ENCODE measurements at places on chromosomes 1 and 21.
A peak's percentile ranks its signal among the peaks of the same experiment; 100 is the strongest.

- no peak for DNase-seq
Observed at GRCh38 chr1:204621396-204621795, 64.1 kb downstream of the LRRN2 start.

DNA sequence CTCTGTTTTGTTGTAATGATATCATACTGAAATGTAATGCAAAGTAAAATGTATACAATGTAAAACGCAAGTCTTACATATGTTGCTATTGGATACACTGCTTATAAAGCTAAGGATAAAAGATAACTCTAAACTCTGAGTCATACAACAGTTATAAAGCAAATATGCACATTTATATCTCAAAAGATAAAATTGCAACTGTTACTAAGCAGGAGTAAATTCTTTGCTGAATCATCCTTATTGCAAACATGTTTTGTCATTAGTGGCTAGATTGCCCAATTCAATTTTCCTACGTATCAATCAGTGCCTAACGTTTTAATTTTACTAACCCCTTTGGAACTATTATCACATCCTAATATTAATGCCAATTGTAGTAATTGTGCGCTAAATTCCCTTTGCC lies 762.9 kb downstream of the LTN1 start:
- peak; percentile 91 for DNase-seq

DNA sequence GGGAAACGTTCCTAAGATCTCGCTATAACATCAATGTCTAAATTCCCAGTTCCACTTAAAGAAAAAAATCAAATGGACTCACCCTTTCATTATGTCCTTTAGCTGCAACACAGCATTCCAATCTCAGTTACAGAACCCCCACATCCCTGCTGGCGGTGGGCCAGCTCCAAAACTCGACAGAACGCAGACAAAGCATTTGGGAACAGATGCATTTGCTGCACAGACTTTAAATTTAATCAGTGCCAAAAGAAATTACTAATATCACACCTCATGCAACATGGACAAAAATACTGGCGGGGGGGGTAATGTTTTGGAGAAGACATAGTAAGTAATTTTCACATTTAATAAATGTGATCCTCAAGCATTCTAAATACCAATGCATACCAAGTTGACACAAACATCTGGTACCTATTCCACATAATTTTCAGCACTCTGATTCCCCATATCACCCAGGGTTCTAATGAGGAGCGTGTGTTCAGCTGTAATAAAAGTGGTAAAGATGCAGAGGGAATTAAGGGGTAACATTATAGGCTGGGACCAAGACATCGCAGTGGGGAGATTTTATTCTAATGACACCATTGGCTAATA lies 79.7 kb downstream of the TGFBR3 start:
- no peak for DNase-seq

DNA sequence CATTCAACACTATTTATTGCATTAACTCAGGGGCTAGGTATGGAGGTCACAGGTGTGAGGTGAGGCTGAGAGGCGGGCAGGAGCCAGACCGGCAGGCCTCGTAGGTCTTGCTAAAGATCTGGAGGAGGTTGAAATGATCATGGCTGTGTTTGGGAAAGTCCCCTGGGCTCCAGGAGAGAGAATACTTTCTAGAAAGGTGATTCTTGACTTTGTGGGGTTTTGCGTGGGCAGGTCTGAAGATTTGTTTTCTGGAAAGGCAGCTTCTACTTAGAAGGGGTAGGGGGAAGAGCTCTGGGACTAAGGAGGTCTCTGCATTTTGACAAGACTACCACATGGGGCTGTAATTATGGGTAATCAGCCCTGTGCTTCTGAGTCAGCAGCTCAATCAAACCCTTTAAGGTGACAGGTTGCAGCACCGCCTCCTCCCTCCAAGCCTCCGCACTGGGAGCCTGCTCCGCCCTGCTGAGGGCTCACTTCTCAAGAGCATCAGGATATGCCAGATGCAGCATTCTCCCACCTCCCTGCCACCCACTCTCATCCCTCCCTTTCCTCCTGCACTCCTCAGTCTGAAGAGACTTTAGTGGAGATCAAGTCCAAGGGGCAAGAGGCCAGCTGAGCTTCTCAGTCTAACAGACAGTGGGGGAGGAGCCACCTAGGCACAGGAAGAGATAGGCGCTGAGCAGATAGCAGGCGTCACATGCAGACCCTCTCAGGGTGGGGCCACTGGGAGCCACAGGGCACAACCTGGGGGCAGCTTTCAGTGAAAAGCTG lies 30.5 kb downstream of the SLC30A1 start:
- DNase-seq: no peak

DNA sequence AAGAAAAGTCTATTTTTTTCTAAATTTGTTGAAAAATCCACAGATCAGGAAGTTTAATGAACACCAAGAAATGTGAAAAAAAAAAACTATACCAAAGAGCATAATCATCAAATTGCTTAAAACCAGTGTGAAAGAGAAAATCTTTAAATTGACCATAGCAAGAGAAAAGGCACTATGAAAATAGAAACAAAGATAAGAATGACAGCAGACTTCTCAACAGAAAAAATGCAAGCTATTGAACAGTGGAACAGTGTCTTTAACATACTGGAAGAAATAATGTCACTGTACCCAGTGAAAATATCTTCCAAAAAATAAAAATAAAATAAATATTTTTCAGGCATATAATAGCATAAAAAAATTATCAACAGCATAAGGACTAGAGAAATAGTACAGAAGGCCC lies 243.0 kb upstream of the GJB5 start:
- DNase-seq: no peak

DNA sequence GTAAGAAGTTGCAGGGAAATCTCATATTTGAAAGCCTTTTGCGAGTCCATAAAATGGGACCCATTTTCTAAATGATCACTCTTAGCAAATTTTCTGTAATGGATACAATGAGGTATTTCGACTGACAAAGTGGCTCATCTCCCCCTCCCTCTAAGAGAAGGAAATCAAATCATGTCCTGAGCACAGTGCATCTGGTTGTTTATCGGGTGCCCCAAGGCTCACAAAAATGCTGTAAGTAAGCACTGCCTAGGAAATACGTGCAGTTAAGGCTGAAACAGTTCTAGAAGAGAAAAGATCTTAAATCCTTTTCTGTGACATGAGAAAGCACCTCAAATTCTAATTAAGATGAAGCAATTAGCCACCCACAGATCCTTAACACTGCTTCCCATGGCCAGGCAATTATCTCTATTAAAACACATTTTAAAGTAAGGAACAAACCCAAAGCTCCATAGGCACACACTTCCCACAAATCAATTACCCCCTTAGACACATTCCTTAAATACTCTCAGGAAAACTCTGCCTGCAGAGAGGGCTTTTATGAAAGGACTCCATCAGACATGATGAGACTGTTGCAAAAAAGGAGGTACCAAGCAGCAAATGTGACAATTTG lies 216.3 kb downstream of the KCNH1 start:
- DNase-seq: no peak

GRCh38 chr1:87685311-87686135 lies 356.8 kb downstream of the LMO4 start:
- no peak for DNase-seq
